Renal cortical epithelial cell (primary cell): ENCODE measurements at places on chromosomes 3 and 15.

DNA sequence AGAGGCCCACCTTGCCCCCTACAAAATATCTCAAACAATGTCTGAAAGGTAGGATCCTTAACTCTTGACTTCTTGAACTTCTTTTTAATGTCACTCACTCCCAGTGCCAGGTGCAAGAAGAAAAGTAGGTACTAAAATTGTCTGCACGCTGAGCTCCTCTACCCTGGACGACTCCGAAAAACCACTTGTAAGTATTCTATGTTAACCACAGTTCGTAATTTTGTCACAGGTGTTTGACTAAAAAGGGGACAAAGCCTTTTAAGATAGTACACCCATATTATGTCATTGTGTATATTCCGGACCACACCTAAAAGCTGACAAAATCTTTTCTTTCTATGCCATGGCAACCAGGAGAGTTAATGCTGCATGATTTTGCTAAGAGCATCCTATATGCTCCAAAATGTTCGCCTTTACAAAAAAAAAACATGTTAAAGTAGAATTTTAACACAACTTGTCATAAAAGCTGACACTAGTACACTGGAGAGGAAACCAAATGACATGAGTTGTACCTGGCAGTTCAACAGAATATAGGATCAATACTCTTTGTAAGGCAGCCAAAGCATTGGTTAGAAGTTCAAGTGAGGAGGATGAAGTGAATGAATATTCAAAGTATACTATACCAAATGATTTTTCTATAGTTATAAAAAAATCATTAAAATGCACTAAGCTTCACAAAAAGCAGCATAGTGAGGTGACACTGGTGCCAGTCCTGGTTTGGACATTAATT lies 210.5 kb downstream of the FOXP1 start:
- DNase-seq: no peak

DNA sequence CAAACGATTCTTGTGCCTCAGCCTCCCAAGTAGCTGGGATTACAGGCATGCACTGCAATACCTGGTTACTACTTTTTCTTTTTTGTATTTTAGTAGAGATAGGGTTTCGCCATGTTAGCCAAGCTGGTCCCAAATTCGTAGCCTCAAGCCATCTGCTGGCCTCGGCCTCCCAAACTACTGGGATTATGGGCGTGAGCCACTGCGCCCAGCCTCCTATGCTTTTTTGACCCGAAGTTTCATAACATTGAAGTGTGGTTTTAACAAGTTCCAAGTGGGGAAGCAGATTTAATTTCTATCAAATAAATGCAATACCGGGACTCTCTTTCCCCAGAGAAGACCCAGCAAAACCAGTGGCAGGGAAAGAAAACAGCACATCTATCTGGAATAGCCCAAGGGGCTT lies 13.7 kb downstream of the SH3BP5 start:
- DNase-seq: no peak

GRCh38 chr15:63519548-63520178 lies 15.3 kb downstream of the USP3 start:
- no peak for DNase-seq

GRCh38 chr3:187641320-187642016 lies 28.7 kb downstream of the SST start:
- DNase-seq: peak; percentile 95

GRCh38 chr3:187434524-187434923 lies 66.3 kb downstream of the RTP4 start:
- DNase-seq: no peak

DNA sequence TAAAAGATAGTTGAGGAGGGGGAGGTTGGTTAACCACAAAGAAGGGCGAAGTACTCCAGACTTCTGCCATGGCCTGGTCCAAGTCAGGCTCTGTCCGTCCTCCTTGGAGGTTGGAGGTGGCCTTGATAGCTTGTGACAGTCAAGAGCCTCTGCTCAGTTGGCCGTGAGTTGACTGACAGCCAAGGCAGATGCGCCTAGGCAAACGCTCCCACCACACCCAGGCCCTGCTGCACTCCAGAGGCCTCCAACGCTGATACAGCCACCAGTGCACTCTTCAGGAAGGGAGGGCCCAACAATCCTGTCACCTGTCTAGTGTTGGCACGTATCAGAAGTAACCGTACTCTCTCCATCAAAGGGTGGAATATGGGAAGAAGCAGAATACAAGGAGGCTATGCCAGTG lies 9.3 kb downstream of the RBPMS2 start:
- DNase-seq: no peak

- DNase-seq: peak; percentile 79
Observed at GRCh38 chr15:40859206-40859851, 14.7 kb downstream of the RHOV start.
